CD4-positive, alpha-beta T cell treated with Interleukin-4 for 4 hours (primary cell): ENCODE measurements at places on chromosomes 6 and 20.

- DNase-seq: no peak
These were observed 15.9 kb upstream of the ADGB start for GRCh38 chr6:146582857-146583256.

- no peak for DNase-seq
These were observed 4.7 kb upstream of the LTV1 start for GRCh38 chr6:143838395-143838794.

DNA sequence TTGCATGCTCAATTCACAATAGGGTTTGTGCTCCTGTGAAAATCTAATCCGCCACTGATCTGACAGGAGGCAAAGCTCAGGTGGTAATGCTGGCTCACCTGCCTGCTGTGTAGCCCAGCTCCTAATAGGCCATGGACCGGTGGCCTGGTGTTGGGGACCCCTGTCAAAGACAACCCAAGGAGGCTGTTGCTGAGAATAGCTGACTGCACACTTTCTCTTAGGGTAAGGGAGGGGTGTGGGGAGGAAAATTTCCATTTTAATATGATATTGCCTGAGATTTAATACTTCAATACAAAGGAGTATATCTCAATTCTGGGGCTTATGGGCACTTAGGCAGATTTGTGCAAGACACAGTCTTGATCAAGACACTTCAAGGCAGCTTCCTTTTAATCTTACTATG, 105.8 kb downstream of the ALDH8A1 start:
- no peak for DNase-seq

- no peak for DNase-seq
These were observed 124.7 kb downstream of the TMEM242 start for GRCh38 chr6:157198425-157199279.
